ENCODE measurements at places on chromosomes 11 and 22.

GRCh38 chr11:57444362-57445121 lies 15.8 kb upstream of the RTN4RL2 start:
- DNase-seq, result no peak

GRCh38 chr11:134231958-134232659 lies 7.6 kb downstream of the VPS26B start:
- no peak for DNase-seq

GRCh38 chr22:46238541-46238940 lies 11.6 kb downstream of the CDPF1 start:
- DNase-seq, result no peak

DNA sequence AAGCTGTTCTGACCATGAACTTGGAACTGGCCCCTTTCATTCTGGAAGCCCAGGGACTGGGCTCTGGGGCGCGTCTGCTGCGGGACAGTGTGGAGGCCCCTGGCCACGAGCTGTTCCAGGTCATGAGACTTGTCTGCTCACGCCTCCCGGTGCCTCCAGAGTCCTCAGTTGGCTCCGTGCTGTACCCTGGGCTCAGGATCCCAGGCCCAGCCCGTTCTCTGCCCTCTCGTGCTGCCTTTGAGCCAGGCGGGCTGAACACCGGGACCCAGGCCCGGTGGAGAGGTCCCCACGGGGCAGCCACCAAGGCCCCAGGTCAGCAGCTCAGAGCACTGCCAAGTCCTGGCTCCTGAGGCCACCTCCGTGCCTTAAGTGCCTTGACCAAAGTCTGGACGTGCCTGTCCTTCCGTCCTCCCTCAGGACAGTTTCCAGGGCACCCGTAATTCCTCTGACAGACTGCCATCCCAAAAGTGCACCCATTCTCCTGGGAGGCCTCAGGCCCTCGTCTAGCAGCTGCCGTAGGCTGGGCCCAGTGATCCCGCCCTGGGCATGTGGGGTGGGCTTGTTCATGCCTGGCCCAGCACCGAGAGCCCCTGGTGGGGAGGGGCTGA lies 36.3 kb upstream of the PPARA start:
- DNase-seq, result no peak

DNA sequence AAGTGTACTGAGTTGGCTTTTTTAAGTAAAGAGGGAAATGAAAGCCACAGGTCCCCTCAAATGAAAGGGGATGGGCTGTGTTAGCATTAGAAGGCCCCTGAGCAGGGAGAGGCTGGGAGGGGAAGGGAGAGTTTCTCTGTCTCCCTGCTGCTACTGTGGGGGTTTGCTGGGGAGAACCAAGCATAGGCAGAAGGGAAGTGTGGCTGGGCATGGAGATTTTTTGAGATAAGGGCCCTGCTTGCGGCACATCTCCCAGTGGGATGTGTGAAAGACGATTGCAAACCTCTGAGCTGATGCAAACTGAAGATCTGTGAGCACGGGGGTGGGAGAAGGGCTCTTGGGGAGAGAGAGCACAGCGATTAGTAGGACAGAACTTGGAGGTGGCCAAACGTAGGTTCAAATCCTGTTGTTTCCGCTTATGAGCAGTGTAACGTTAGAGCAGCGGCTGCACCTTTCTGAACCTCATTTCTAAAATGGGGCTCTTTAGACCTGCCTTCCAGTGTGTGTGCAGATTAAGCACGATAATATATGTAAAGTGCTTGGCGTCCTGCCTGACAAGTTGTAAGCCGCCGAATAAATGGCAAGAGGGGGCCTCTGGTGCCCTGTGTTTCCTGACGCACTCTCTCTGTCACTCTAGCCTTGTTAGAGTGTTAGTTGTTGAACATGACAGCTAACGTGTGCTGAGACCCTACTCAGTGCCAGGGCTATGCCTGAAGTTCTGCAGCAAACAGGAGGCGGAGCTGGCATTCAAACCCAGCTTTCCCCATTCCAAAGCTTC lies 122.3 kb downstream of the GRIK4 start:
- DNase-seq, result no peak

DNA sequence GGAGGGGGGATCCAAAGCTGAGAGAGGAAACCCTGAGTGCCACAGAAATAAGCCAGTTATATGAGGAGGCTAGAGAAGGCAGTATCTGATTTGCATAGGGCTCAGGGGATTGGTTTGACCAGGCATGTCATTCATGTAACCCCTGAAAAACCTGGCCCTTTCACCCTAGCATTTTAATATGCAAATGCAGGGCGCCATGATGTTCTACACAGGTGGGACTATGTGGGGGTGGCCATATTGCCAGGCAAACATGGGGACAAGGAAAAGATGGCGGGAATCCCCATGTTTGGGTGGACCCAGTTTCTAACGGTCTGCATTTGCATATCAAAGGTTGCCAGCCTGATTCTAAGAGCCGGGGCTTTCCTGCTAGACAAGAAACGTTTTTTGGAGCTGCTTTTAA lies 27.2 kb downstream of the CSF2RB start:
- DNase-seq, result no peak

GRCh38 chr22:48004038-48004437 lies 1241.6 kb downstream of the TBC1D22A start:
- DNase-seq, result no peak

- DNase-seq, result no peak
Measured at GRCh38 chr11:85724748-85725465, 38.9 kb upstream of the CCDC89 start.

- no peak for DNase-seq
Measured at GRCh38 chr22:40020956-40021355, 26.2 kb downstream of the FAM83F start.

DNA sequence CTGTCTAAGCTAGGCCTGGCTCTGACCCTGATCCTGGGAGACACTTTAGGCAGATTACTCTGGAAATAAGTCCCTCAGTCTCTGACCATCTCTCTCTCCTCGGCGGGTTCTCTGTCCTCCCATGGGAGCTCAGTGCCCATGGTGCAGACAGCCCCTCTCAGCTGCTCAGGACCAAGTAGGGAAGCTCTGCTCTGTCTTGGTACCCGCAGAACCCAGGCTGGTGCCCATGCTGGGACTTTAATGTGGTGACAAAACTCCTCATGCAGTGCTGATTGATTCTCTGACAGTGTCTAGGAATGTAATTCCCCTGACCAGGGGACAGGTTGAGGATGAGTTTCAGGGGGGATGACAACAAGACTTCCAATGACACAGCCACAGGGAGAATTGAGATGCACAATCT lies 30.3 kb upstream of the GGTLC2 start:
- no peak for DNase-seq

DNA sequence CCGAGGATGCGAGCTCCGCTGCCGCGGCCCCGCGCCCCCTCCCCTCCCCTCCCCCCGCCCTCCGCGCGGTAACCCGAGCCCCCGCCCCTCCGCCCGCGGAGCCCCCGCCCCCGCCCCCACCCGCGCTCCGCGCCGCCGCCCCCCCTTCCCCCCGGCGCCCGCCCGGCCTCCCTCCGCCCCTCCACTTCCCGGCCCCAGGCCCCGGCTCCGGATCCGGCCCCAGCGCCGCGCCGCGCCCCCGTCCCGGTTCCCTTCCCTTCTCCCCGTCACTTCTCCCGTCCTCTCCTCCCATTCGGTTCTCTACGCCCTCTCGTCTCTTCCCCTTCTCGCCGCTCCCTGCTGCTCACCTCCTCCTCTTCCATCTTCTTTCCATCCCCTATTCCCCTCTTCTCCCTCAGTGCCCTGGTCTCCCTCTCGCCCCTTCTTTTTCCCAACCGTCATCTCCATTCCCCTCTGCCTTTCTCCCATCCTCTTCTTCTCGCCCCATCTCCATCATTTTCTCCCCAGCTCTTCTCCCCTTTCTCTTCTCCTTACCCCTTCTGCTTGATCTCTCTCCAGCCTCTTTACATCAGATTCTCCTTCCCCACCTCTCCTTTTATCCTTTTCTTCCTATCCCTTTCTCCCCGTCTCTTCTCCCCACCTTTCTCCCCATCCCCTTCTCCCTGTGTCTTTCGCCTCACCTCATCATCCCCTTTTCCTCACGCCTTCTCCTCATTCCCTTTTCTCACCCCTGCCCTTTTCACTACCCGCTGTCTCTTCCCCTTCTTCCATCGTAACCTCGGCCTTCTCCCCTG lies at the start of gene DCHS1:
DCHS1 (minus strand) TSS at position 20 of the 794 bp plus-strand sequence. CDS start 14,196 bp downstream, outside the sequence.
- DNase-seq, result peak; percentile 75

- DNase-seq, result no peak
Measured at GRCh38 chr22:20420157-20420842, 17.3 kb downstream of the SCARF2 start.

DNA sequence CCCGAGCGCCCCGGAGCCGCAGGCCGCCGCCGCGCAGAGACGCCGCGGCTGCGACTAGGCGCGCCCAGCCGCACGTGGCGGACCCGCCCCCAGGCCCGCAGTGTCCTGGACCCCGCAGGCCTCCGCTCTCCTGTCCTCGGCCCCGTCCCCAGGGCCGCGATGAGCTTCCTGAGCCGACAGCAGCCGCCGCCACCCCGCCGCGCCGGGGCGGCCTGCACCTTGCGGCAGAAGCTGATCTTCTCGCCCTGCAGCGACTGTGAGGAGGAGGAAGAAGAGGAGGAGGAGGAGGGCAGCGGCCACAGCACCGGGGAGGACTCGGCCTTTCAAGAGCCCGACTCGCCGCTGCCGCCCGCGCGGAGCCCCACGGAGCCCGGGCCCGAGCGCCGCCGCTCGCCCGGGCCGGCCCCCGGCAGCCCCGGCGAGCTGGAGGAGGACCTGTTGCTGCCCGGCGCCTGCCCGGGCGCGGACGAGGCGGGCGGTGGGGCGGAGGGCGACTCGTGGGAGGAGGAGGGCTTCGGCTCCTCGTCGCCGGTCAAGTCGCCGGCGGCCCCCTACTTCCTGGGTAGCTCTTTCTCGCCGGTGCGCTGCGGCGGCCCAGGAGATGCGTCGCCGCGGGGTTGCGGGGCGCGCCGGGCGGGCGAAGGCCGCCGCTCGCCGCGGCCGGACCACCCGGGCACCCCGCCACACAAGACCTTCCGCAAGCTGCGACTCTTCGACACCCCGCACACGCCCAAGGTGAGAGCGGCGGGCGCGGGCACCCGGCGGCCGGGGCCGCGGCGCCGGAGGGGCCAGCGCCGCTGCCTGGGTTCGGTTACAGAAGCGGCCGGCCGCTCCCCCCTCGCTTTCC lies 528 bp downstream of the WEE1 start:
- peak; percentile 58 for DNase-seq

DNA sequence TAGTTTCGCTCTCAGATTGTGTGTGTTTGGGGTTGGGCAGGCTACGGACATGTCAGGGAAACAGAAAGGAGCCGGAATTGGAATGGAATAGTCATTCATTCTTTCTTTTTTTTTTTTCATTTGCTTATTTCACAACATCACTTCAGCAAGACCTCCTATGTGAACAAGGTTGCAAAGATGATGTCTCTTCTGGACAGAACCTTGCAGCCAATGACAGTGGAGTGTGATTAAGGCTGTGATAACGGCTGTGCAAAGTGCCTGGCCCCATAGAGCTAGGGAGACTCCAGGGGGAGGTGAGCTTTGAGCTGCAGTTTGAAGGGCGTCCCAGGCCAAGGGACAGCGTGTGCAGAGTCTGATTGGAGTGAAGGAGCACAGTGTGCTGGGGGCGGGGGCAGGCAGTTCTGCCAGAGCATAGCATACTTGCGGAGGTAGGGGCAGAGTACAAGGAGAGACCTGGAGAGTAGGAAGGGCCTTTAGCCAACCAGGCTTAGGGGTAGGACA lies 3.4 kb downstream of the TIGD3 start:
- DNase-seq, result no peak

- peak; percentile 33 for DNase-seq
Measured at GRCh38 chr22:20116376-20116950, 559 bp downstream of the RANBP1 start.

Data from nephron progenitor cell (in vitro differentiated cells).